ENCODE measurements at places on chromosomes 6 and 20.
A peak's percentile ranks its signal among the peaks of the same experiment; 100 is the strongest.

DNA sequence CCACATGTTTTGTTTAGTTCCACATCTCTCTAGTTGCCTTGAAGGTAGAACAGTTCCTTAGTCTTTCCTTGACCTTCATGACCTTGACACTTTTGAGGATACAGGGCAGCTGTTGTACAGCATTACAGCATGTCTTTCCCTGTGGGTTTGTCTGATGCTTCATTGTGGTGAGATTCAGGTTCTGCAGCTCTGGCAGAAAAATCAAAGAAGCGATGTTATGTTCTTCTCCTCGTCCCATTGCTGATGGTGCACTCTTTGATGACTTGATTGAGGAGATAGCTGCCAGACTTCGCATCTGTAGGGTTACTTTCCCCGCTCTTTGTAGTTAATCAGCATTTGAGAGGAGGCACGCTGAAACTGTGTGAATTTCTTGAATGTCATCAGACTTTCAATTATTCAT lies 12.0 kb downstream of the CEBPB start:
- DNase-seq = no peak

DNA sequence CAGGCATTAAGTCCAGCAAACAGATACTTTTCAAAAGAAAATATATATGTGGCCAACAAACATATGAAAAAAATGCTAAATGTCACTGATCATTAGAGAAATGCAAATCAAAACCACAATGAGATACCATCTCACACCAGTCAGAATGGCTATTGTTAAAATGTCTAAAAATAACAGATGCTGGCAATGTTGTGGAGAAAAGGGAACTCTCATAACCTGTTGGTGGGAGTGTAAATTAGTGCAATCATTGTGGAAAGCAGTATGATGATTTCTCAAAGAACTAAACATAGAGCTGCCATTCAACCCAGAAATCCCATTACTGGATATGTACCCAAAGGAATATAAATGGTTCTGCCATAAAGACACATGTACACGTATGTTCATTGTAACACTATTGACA lies 20.6 kb downstream of the KCNQ5 start:
- no peak for DNase-seq

GRCh38 chr6:87705070-87705691 lies 3.1 kb upstream of the AKIRIN2 start:
- DNase-seq = no peak

- DNase-seq = no peak
These were observed 25.0 kb downstream of the ASCC3 start for GRCh38 chr6:100856146-100856545.

DNA sequence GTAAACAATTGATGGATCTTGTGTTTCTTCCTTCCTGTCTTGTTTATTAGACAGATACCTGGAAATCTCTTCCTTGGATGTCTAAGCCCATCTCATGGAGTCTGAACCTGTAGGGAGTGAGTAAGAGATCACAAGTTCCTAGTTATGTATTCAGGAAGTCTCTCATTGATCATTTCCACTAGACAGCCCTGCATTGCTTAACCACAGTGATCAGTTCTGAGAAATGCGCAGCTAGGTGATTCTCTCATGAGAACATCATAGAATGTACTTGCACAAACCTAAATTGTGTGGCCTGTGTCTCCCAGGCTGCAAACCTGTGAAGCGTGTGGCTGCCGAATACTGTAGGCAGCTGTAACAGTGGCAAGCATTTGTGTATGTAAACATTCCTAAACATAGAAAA lies 39.1 kb downstream of the FAM120B start:
- DNase-seq = no peak

- no peak for DNase-seq
These were observed 52.4 kb downstream of the RALY start for GRCh38 chr20:34045930-34046725.

- no peak for DNase-seq
These were observed 29.2 kb upstream of the PKHD1 start for GRCh38 chr6:52116605-52116948.

GRCh38 chr6:4066029-4066755 lies 12.7 kb downstream of the FAM217A start:
- DNase-seq = no peak

- no peak for DNase-seq
These were observed 6.4 kb downstream of the FGD2 start for GRCh38 chr6:37011656-37012378.

- DNase-seq = no peak
These were observed 29.1 kb downstream of the WRNIP1 start for GRCh38 chr6:2794171-2794730.

GRCh38 chr20:16423311-16424212 lies 149.7 kb downstream of the KIF16B start:
- peak; percentile 22 for DNase-seq

DNA sequence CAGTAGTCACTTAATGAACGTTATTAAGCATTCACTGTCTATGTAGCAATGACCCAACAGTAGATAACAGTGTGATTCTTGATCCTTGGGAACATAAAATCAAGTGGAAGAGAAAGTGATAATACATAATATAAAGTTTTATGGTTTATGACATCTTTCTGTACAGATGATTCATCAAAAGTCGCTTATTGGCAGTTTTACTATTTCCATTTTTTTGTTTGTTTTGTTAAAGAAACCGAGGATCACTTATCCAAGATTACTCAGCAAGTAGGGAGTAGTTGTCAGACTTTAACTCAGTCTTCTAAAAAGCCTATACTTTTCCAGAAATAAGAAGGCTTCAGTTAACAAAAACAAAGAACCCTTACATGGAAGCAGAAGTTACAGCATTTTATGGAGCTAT lies 260.8 kb downstream of the ZFAND3 start:
- no peak for DNase-seq

GRCh38 chr20:61399433-61399832 lies 147.4 kb downstream of the CDH4 start:
- no peak for DNase-seq

DNA sequence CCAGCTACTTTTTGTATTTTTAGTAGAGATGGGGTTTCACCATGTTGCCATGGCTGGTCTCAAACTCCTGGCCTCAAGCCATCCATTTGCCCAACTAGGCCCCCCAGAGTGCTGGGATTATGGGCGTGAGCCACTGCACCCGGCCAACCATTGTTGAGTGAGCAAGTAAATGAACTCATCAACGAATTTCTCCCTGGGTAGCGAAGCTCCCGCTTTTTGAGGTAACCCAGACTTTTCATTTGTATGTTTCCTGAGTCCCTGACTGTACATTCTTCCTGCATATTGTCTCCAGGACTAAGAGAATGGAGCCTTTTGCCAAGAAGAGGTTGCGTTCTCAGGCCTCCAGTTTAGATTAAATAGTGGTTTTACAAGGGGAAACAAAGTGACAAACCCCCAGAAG lies 36.4 kb downstream of the RIPOR3 start:
- DNase-seq = no peak

Data from kidney capillary endothelial cell (primary cell).